ENCODE measurements at places on chromosomes 2 and 18.
A peak's percentile ranks its signal among the peaks of the same experiment; 100 is the strongest.

GRCh38 chr2:133561045-133561852 lies 7.0 kb downstream of the NCKAP5 start:
- peak; percentile 74 for DNase-seq

DNA sequence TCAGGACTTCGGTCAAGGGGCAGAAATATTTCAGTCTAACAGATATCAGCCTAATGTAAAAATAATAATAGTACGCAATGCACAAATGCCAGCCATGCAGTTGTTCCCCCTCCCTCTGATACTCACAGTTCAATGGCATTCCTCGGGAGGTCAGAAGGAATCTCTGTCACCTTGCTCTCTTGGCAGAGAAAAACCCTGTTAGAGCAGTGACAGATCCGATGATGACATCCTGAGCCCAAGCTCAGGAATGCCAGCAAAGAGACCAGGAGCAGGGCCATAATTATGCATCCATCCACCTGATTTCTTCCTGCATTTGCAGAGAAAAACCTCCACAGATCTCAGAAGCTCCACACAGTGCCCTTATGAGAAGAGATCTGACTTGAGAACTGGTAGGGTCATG lies at the start of gene FSHR:
TSS of gene FSHR (minus strand) at position 376 of the 400 bp plus-strand sequence. CDS start at position 278, 98 bp downstream.
- no peak for DNase-seq

DNA sequence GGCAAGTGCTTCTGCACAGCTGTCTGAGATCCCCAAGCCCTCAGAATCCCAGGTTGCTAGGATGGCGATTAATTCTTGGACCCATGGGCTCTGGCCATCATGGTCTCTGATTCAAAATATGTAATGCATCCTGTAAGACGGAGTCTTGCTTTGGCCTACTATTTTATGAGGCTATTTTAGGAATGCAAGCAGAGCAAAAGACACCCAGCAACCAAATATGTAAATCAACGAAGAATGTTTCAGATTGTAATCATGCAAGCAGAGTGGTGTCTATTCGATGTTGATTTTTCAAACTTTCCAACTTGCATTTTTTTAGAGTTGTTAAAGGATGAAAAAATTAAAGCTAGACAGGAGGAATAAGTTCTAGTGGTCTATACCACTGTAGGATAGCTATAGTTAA lies 154.8 kb downstream of the COL6A3 start:
- DNase-seq = no peak

- no peak for DNase-seq
Observed at GRCh38 chr2:26532301-26533250, 54.7 kb upstream of the OTOF start.

- no peak for DNase-seq
Observed at GRCh38 chr18:51053814-51054213, 23.8 kb downstream of the SMAD4 start.

DNA sequence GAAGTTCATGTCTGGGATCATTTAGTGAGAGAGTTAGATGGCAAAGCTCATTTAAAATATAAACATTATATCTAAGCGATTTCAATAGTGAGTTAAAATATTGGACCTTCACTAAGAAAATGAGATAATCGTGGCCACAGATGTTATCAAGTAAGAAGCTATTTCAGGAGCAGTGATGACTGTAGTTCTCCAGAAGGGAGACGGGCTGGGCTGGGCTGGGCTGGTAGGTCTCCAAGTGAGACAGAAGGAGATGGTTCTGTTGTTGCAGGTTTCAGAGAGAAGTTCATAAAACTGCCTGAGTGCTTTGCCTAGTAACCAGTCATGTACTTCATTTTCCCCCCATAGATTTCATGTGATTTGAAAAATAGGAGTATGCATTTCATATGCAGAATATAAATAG lies 130.1 kb upstream of the DAPL1 start:
- peak; percentile 5 for DNase-seq

DNA sequence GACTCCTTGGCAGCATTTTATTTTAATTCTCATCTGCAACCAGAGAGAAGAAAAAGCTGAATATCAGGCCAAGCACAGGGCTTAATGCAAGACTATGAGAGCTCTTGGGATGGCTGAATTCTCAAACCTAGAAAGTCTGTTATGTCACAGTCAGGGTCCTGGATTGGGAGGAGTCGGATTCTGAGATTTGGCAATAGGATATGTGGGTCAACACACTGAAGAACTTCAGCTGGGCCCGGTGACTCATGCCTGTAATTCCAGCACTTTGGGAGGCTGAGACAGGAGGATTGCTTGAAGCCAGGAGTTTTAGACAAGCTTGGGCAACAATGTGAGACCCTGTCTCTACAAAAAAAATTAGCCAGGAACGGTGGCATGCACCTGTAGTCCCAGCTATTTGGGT lies 102.4 kb downstream of the COL3A1 start:
- DNase-seq = peak; percentile 62

DNA sequence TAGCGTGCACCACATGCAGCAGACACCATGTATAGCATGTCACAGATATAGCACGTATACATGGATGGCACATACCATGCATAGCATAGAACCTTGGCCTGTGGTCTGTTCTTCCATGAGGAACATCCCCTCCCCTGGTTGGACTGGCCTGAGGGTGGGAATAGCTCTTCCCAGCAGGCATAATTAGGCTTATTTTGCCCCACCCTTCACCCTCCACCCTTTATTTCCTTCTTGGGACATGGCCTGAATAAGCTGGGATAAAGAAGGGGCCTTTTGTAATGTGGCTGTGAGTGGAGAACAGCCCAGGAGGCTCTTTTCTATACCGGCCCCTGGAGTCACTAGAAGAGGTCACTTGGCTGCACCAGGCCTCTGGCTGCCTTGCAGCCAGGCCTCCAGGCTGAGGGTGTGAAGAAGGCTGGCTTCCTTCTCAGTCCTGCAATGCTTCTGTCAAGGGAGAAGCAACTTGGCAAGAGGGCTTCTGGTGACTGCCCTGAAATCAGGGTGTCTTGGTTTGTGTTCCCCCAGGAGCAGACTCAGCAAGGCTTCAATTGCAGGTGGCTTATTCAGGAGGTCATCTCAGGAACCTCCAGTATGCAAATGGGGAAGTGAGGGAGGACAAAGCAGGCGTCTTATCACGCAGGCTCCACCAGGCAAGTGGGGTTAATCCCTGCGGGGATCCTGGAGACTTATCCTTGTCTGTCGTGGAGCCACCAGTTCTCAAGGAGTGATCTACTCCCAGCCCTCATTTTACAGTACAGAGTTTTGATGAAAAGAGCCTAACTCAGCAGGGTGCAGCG lies 68.2 kb downstream of the HS6ST1 start:
- DNase-seq = no peak

DNA sequence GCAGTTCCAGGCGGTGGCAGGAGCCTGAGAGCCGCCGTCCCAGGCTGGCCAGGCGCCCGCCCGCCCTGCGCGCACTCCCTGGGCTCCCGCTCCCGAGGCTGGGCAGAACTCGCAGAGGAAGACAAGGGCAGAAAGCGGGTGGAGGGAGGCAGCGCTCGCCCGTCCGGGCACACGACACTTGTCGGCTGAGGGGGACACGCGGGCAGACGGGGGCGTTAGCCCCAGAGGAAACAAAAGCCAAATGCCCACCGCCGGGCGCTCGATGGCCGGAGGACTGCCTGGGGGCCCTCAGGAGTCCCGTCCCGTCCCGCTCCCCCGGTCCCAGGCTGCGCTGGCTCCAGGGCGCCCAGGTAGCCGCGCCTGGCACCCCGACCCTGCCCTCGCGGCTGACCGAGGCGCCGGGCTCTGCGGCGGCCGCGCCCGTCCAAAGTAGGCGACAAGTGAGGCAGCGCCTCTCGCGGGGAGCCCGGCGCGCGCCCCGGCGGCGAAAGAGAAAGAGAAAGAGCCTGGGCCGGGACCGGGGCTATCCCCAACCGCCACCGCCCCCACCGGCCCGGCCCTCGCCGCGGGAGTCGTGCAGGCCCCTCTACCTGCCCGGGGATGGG lies 491 bp downstream of the L3MBTL4 start:
- no peak for DNase-seq

- peak; percentile 30 for DNase-seq
Observed at GRCh38 chr2:110865188-110865587, 132.8 kb downstream of the ACOXL start.

- no peak for DNase-seq
Observed at GRCh38 chr2:218291318-218292047, 820 bp downstream of the TMBIM1 start.

GRCh38 chr18:35163721-35164120 lies 77.1 kb upstream of the ZNF397 start:
- no peak for DNase-seq

DNA sequence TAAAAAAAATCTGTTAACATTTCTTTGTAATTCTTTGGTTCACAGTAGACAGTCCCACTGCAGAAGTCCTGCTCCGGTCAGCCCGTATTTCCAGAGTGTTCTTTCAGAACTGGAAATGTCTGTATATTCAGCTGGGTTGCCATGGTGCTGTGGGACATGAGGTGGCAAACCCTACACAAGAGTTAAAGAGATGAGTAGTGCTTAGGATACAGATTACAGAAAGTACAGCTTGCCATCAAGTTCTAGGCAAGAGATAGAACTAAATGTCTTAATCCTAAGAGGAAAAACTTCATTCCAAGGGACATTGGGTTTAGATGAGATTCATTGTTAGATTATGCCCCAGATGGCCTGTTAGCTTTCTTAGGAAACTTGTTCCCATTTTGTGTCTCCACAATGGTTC lies 60.1 kb downstream of the FMNL2 start:
- DNase-seq = peak; percentile 24

DNA sequence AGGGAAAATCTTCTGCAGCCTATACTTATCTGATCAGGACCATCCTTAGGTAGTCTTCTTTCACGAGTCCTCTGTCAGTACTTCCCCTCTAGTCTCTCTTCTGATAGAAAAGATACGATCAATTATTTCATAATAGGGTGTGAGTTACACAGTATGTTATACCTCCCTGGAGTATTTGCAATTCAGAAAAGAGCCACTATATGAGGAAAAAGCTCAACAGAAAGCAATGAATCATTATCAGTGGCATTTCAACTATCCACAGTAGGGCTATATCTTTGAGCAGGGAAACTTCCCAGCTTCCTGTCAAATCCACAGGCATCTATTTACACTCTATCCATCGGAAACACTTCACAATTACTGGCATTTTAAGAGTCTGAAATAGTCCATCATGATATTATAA lies 105.3 kb upstream of the ACVR2A start:
- peak; percentile 36 for DNase-seq

- no peak for DNase-seq
Observed at GRCh38 chr2:29014811-29015421, 33.8 kb downstream of the TOGARAM2 start.

DNA sequence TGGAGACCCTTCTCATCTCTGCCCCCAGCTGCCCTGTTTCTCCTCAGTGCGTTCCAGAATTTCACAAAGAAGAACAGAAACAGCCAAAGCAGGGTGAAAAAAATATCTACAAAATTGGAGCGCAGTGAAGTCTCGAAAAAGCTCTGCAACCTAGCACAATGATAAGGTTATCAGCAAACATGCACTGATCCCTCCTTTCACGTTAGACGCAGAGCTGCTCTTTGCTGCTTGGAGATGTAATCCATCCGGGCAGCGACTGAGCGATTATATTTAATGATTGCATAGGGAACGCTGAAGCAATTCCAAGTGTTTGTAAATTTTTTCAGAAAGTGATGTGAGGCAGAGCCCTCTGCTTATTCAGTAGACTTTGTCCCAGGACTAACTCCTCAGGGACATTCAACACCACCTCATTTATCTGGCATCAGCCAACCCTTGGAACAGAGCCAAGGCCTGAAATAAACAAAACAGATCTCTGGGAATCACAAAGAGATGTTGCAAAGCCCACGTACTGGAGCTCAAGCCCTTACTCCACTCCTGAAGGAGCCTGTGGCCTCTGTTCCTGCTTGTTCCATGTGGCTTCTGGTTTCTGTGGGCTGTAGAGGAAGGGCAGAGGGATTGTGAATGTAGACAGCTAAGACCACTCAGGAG lies 172.6 kb upstream of the BCL2L11 start:
- DNase-seq = no peak

DNA sequence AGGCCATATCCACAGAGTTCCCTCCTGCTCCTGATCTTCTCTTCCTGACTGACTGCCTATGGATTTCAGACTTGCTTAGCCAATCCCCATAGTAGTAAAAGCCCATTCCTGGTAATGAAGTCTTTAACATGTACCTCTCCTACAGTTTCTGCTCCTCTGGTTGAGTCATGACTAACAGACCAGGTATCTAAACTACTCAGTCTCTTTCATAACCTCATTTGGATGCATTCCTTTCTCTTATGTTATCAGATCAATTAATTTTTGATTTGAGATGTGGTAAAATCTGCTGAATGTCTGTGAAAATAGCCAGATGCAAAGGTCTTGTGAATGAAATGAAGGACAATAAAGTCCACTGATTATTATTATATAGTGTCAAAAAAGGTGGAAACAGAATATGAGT lies 198.0 kb downstream of the NBAS start:
- peak; percentile 46 for DNase-seq

DNA sequence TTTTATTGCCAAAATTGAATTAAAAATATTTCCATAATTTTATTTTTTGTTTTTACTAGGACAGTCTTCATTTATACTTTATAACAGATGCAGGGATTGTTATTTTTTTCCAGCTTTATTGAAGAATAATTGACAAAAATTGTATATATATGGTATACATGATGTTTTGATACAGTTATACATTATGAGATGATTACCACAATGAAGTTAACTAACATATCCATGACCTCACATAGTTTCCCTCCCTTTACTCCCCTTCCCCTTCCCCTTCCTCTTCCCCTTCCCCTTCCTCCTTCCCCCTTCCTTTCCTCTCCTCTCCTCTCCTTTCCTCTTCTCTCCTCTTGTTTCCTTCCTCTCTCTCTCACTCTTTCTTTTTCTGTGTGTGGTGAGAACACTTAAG lies 700.1 kb downstream of the CNTNAP5 start:
- DNase-seq = no peak

DNA sequence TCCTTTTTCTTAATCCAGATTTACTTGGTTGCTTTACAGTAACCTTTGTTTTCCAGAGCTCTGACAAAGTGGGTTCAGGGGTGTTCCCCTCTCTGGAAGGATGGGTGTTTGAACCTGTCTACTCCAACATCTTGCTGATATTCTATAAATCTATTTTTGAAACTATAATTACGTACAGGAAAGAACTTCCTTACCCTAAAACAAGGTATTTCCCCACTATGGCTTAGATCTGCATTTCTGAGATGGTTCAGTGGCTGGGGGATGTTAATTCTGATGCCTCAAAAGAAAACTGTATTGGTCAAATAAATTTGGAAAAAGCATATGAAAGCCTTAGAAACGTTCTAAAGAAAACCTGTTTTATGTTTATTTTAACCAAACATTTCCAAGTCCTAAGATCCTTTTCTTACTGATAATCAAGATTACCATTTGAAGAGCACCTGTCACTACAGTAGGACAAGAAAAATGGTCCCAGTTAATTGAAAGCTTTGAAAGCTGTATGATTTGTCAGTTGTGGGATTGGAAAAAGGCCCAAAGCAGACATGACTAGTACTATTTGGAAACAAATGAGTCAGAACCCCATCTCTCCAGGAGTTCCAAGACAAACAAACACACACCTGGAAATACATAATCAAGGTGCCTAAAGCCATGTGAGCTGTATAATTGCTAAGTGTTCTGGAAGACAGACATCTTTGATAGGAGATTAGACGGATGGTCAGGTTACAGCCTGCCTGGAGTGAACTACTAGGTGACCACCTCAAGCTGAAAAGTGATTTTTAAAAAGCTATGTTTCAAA lies 57.5 kb downstream of the KDM3A start:
- DNase-seq = no peak
